ENCODE measurements at places on chromosomes 2 and 18.

DNA sequence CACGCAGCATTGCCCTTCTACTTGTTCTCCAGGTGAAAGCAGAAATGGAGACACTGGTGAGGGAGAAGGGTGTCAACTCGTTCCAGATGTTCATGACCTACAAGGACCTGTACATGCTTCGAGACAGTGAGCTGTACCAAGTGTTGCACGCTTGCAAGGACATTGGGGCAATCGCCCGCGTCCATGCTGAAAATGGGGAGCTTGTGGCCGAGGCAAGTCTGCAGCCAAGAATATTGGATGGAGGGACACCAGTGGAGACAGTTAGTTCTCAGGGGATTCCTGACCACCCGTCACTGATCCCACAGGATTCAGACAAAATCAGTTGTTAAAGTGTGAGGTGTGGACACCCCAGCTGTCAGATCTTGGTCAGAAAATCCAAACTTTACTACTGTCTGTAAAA is 43.2 kb upstream of the MAPRE3 start:
- no peak for DNase-seq

DNA sequence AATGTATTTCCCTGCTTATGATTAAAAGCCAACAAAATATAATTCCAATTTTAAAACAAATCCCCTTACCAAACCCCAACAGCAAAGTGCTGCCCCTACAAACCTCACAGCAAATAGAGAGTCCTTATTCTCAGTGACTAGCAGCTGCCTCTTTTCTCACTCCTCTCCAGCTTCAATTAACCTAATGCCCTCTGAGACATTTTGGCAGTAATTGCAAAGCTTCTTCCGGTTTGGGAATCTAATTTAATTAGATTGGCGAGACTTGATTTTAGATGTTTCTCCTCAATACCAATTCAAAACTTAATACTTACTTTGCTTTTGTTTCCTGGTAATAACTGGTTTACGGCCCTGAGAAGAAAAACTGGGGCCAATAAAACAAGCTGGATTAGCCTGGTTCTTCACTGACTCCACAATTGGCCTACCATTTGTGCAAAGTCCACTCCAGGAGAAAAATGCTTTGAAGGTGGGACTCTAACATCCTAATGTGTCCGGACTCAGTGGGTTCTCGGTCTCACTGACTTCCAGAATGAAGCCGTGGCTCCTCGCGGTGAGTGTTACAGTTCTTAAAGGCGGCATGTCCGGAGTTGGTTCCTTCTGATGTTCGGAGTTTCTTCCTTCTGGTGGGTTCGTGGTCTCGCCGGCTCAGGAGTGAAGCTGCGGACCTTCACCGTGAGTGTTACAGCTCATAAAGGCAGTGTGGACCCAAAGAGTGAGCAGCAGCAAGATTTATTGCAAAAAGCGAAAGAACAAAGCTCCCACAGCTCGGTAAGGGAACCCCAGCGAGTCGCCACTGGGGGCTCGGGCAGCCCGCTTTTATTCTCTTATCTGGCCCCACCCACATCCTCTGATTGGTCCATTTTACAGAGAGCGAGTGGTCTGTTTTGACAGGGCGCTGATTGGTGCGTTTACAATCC is 52.8 kb downstream of the SLC35F5 start:
- DNase-seq = no peak

GRCh38 chr2:213544940-213545339 is 260.7 kb downstream of the SPAG16 start:
- no peak for DNase-seq

- DNase-seq = no peak
These were observed 20.3 kb downstream of the RAB3GAP1 start for GRCh38 chr2:135072125-135072997.

DNA sequence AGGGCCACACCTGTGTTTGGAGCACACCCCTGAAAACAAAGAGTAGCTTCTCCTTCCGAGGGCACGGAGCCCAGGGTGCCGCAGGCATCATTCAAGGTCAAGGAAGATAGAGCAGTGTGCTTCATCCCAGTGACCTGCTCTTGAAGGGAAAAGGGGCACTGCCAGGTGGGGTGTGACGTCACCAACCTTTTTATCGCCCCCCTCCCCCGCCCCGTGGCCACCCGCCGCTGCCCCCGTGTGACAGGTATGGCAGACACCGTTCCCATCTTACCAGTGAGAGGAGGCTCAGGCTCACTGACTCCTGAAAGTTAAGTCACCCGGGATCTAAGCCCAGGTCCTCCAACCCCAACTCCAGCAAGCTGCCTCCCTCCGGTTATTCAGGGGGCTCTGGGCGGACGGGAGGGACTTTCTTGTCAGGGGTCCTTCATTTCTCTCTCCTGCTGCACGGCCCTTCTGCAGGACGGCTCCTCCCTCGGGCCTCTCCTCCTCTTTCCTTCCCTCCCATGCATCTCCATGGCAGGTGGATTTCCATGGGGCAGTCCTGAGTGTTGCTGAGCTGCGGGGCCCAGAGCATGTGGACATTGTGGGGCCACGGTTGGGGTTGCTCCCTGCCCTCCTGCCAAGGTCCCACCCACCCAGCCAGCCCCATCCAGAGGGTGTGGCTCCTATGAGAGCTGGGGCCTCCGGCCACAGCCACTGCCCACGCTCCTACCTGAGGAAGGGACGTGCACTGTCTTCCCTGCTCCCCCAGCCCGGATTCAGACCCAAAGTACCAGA is 114.1 kb upstream of the HDAC4 start:
- DNase-seq = no peak

DNA sequence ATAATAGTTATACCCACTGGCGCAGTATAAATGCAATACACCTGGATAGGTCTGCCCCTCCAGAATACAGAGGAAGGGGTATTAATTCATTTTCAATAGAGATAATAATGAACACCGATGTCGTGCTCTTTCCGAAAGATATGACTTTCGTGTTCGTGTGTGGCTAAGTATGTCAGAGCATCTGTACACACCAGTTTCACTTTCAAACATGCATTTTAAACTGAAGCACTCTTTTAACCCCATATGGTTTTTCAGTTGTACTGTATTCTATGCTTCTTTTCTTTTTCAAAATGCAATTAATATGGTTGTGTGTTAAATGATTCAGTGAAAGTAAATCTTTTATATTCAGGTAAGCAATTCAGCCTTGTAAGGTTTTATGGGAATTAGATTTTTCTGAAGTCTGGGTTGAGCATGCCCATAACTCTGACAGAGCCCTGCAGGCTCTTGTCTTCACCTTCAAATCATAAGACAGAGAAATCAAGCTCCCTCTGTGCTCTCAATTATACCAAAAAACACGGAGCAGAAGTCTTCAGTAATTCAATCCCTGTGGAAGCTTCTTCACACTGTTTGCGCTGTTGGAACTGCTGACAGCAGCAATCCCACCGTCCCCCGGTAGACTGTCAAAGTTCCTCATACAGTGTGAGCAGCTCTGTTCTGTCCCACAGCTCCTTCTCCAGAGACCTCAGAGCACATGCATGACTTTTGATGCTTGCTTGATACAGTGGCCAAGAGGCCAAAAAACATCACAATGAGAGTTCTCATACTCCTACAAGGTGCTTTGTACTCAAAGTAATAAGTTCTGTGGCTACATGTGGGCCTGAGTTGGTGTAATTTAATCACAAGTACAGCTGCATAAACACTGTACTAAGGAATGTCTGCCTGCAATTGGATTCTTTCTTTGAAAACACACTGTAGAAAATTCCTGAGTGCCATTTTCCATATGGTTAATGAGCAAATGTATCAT is 186.8 kb downstream of the ZNF521 start:
- no peak for DNase-seq

DNA sequence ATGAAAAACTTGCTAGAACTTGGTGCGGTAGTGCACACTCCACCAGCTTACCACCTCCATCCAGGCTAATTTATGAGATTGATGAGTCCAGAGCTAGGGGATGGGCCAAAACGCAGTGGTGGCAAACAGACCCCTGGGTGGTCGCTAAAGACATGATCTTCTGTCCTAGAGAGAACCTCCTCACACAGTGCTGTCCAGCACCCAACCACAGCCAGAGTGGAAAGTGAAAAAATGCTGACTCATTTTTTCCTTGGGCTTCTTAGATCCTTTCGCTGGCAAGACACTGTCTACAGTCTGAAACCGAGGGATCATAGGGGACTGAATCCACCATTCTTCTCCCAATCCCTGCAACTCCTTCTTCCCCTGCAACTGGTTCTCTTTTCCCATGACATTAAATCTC is 4.1 kb downstream of the ANTXR1 start:
- DNase-seq = no peak

DNA sequence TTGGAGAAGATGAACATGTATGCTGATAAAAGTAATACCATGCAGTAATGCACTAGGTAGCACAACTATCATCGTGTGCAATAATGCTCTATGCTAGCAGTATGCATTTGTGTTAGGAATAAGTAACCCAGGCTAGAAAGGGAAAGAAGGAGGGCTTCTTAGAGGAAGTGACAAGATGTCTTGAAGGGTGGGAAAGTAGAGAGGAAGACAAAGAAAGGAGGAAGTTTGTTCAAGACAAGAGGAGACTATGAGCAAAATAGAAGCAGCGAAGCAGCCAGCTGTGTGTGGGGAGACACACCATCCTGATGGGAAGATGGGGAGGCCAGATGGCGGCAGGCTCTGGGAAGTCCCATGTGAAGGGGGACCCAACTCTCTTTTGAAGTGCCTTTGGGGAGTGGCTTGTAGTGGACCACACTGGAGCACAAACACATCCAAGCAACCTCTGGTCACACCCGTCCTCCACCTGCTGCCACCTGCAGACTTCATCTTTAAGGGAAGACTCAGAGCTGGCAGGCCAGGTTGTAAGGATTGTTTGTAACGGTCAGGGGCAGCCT is 39.9 kb upstream of the INHBB start:
- DNase-seq = no peak

- peak; percentile 46 for DNase-seq
These were observed 431 bp downstream of the FAM98A start for GRCh38 chr2:33598561-33599174.

DNA sequence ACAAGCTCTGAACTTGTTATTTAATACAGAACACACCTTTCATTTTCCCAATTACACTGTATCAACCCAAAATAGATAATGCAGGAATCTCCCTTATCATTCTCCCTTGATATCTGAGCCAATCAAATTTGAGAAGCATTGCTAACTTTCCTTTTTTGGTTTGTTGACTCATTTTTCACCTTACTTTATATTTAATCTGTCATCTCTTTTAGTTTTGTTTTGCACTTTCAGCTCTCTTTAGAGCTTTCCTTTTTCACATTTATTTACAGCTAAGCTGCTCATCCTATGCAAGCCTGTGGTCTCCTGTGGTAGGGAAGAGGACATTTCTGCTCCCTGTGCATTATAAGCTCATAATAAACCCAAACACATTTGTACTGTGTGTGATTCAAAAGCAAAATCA is 50.1 kb downstream of the ITGAV start:
- no peak for DNase-seq

DNA sequence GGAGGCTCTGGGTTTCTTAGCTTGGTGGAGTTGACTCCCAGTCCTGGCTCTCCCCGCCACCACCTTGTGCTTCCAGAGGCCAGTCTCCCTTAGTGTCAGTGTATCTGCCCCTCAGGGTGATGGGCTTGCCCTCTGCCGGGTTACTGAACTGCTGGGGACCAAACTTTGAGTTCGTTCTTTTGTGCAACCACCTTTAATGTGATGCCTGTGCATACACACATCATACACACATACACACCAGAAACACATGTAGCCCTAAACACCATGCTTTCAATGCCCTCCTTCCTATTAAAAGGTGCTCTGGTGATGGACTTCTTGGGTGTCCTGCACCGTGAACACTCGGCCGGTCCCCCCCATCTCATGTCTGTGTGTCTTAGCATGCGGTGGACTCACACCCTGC is 315.1 kb upstream of the EPAS1 start:
- DNase-seq = no peak

DNA sequence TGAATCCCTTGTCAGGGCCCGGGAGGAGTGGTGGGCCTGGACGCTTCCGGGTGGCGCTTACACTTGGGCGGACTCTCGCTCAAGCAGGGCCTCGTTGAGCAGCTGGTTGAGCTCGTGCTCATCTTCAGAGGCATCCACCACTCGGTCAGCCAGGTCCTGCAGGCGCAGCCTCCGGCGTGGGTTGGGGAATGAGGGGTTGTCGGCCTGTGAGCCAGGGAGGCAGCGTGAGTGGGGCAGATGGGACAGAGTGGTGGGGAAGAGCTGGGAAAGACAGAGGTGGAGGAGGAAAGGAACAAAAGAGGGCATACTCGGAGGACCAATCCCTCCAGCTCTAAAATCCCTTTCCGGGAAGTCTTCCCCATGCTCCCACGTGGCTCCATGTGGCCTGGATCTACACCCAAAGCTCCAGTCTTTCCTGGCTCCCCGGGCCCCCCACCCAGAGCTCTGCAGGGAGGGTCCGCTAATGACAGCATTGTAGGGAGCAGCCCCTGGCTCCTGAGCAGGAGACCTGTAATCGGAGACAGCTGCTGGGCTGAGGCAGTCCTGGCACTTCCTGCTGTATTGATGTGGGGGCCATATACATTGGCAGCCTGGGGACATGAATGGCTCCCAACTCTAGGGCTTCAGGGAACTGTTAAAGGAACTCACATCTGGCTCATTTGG is 41.6 kb downstream of the CENPO start:
- DNase-seq = no peak

DNA sequence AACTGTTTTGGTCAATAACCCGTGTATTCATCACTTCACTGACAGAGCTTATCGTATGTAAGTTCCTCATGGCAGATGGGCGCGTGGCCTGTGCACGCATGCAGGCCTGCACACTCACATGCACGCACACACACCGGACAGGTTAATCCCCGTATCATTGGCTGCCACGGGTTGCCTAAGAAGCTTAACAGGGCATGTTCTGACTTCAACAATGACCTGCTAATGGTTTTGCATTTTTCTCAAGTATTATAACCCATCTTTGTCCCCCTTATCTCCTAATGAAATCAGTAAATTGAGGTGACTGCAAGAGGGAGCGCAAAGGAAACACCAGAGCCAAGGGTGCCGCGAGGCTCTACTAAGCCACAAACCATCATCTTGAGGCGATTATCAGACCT is 399.0 kb upstream of the ID2 start:
- DNase-seq = no peak

GRCh38 chr2:96404446-96405373 is 69.1 kb downstream of the NCAPH start:
- DNase-seq = no peak

GRCh38 chr2:1893856-1894255 is 149.5 kb upstream of the PXDN start:
- DNase-seq = no peak

- no peak for DNase-seq
These were observed 175.2 kb upstream of the HDAC4 start for GRCh38 chr2:239575931-239576445.

DNA sequence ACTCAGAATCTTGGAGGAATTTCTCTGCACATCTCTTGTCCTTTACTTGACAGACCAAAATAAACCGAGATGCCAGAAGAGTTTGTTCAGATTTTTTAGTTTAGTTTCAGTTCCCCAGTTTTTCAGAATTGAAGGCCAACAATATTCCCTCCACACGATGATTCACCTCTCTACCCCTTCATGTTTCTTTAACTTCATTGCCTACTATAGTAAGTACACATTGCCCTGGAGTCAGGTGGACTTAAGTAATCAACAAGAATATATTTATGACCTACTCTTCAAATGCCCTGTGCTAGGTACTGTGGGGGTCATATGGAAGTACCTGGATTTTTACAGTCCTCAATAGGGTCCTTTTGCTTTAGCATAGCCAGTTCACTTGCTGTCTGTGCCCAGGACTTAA is 79.6 kb upstream of the CTLA4 start:
- no peak for DNase-seq
